ENCODE measurements at places on chromosomes 2 and 18.

GRCh38 chr2:177595126-177595845 lies 202.7 kb downstream of the AGPS start:
- DNase-seq = no peak

GRCh38 chr2:113698892-113699447 lies 57.5 kb downstream of the SLC35F5 start:
- DNase-seq = no peak

DNA sequence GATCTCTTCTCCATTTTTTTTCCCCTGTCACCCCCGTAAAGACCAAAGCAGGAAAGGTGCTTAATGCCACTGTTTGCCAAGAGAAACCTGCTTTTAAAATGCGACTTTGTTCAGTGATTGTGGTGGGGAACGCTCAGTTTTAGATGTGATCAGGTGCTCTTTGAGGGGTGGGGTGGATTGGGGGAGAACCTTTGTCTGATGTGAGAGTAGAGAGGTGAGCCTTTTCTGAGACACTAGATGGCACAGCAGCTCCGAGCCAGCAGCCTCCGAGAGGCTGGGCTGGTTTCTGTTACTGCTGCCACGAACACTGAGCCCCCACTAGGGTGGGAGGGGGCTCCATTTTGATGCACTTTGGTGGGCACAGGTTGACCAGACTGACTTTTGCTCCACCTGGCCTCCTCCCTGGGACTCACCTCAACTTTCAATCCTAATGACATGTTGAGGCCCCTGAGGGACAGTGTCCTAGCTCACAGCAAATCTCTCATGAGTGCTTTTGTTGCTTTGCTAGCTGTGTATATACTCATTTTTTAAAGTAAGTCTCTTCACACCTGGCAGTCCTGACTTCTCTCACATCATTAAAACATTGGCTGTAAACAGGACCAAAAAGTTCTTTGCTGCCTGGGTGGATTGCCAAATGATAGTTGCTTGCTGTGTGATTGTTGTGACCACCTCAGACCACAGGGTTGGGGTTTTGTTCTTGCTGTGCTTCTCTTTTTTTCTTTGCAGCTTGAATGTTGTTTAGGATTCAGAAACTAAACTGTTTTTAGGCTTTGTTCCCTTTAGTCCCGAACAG lies 98.2 kb upstream of the MAP3K20 start:
- no peak for DNase-seq

- no peak for DNase-seq
Measured at GRCh38 chr2:172011812-172012575, 12.2 kb downstream of the METAP1D start.

DNA sequence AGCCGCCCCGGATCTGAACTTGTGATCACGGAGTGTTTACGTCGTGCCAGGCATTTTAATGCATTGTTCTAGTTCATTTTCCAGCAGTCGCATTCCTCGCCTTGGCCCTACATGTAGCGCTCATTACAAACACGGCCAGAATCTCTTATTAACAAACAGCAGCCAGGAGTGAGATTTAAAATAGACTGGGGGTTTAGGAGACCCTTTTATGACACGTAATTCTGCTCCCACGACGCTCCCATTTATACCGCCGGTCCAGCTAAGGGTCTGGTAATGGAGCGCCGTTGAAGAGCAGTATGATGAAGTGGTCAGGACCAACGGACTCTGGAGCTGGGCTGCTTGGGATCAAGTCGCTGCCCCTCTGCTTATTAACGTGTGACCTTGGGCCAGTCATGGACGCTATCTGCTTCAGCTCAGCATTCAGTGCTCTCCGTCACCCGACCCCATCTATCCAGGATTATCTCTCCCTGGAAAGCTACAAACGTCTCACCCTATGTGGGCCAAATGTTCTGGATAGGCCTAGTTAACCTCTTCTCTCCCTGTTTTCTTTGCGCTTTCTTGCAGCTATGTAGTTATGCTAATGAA lies 745 bp downstream of the MSH2 start:
- DNase-seq = no peak

- no peak for DNase-seq
Measured at GRCh38 chr2:179239195-179239594, 25.4 kb downstream of the SESTD1 start.

DNA sequence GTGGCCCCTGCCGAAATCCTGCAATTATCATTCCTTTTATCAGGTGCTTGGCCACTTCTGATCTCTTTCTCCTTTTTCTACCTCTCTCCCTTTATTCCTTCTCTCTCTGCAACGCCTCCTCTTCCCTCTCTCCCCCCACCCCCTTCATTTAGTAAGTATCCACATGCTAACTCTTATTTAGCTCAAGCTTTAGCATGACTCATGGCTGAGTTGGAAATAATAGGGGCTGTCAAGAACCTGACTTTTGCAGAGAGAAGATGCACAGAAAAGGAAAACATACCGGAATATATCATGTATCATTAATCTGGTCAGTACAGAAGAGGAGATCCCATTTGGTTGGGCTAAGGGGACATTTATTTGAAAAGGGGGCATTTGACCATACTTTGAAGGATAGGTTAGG lies 33.1 kb downstream of the FAM171B start:
- DNase-seq = no peak

DNA sequence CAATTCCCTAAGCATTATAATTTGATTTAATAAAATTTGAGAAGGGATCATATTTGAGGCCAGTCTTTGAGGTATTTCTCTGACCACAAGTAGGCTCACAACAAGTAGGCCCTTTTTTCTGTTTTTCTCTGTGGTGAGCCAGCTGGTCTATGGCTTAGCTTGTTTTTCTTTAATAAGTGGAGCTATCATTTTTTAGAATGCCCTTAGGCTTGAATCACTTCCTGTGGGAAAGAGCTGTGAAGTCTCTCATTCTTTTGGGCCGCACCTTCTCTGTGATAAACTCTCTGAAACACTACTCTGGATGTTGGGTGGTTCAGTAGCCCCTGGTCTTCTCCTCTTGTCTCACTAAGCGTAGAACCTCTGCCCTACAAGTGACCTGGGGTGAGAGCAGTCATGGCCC lies 235.9 kb downstream of the SUCLG1 start:
- DNase-seq = no peak

DNA sequence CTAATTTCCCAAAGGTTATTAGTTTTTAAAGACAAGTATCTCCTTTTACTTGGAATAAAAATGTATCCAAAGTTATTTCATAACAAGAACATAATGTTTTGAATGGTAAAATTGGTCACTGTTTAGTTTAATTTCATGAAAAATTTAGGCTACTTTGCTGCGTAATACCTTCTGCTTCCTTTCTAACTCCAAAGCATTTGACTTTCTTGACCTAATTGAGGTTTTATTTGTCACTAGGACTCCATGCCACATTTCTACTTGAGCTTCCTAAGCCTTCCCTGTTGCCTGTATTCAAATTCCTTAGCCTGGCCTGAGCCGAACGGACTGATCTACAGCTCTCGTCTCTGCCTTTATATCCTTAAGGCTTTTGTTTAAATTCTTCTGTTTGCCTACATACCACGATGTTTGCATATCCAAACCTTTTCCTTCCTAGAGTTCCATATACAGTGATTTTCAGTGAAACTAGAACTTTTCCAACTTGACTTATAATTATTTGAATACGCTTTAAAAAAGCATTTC lies 25.1 kb downstream of the ARMC9 start:
- DNase-seq = no peak

DNA sequence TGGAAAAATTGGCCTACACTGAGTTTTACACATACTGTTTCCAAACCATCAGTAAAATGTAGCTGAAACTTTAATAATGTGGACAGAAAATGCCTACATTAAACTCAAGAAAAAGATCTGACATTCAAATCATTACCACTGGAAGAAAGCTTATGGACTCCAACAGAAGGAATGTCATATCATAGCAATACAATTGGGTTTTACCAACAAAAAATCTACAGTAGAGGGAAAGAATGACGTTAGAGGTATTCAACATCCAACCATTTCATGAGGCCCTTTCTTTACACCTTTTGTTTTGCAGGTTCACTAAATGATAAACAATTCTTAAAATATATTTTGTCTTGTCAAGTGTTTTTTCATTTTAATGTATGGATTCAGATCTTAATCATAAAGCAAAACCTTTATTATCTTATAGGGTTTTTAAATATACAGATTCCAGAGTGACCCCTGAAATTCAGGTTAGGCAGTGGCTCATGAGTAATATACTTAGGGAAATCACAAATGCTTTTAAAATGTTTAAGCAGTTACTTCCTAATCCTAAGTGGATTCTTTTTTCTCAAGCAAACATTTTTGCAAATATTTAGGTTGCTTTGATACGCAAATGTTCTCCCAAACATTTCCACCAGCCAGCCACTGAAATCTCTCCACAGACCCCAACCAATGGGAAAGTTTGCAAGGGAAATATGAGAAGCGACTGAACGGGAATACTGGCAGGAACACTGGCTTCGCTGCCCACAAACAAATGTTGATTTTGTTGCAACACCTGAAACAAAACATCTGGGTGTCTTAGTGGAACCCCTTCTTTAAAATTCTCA lies 168.7 kb downstream of the TCF4 start:
- no peak for DNase-seq

DNA sequence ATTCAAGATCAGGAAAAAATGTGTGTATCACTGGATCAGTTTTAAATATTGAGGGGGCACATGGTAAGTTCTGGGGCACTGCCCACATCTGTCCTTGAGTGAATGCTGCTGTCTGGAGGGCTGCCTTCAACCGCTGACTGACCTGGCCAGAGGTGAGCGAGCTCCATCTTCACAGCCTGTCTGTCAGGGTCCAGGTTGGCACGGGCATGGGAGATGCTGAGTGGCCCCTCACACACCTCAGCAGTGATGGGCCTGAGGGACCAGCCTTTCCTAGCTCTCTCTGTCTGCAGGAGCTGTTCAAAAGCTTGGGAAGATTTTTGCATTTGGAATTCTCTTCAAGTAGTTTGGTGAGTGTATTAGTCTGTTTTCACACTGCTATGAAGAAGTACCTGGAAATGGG lies 114.8 kb upstream of the ALKAL2 start:
- DNase-seq = no peak

GRCh38 chr2:656676-657075 lies 20.5 kb downstream of the TMEM18 start:
- no peak for DNase-seq

- DNase-seq = peak; percentile 46
Measured at GRCh38 chr18:961644-962355, 57.1 kb downstream of the ADCYAP1 start.

DNA sequence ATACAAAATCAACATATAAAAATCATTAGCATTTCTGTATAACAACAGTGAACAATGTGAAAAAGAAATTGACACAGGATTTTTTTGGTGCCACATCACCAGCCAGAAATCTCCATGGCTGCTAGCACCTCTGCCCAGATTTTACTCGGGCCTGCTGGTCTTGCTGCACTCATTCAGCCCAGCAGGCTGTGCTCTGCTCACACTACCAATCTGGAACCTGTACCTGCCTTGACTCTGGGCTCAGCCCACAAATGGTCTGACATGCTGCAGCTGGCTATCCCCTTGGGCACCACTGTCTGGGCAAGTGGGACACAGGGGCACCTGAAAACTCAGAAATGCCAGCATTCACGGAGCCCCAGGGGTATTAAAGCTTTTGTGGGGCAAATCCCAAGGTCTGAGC lies 392.5 kb upstream of the NRXN1 start:
- DNase-seq = no peak

- no peak for DNase-seq
Measured at GRCh38 chr18:75293591-75293990, 83.0 kb downstream of the TSHZ1 start.

- DNase-seq = no peak
Measured at GRCh38 chr18:80246445-80247392, 595 bp downstream of the PARD6G start.

DNA sequence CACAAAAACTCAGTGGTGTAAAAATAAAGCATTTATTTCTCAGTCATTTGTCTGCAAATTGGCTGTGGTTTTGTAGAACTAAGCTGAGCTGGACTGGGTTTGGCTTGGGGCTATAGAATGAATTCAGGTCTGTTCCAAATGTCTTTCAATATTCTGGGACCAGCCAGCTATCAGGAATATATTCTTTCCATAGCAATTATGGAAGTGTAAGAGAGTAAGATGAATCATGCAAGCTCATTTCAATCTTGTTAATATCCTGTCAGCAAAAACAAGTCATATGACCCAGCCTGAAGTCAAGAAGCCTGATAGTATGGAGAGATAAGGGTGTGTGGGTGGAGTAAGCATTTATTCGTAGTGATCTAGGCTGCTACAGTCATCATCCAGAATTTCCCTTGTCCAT lies 481.0 kb upstream of the CDH2 start:
- no peak for DNase-seq

Measured in stimulated activated CD4-positive, alpha-beta T cell treated with anti-CD3 and anti-CD28 coated beads, TNF-alpha, amount 100 ng/mL, for 24 hours (primary cell).